Skeletal muscle cell (primary cell): ENCODE measurements at places on chromosomes 3 and 15.

DNA sequence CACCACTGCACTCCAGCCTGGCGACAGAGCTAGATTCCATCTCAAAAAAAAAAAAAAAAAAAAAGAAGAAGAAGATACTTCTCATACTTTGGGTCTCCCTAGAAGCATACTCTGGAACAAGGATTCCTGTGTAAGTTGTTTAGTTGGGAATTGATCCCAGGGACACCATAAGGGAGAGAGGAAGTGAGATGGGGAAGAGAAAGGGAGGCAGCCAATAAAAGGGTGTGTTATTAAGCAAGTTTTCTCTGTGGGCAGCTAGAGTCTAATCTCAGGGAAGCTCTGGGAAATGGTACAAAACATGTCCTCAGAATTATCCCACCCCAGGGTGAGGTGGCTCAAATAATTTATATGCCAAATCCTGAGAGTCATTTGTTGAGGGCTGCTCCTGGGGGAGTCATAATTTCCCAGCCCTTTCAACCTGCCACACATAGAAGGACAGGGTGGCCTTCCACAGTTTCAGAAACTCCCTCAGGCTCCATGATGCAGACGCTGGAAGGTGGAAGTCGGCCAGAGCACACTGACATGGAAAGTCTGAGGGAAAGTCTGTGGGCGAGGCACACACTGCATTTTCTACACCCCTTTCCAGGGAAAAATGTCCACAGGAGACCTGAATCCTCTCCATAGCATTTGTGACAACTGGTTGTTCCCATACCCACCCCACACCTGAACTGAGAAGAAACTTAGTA is 86.4 kb upstream of the SLC4A7 start:
- DNase-seq = no peak

- DNase-seq = peak; percentile 87
Measured at GRCh38 chr3:146125951-146126350, 35.0 kb downstream of the PLOD2 start.

DNA sequence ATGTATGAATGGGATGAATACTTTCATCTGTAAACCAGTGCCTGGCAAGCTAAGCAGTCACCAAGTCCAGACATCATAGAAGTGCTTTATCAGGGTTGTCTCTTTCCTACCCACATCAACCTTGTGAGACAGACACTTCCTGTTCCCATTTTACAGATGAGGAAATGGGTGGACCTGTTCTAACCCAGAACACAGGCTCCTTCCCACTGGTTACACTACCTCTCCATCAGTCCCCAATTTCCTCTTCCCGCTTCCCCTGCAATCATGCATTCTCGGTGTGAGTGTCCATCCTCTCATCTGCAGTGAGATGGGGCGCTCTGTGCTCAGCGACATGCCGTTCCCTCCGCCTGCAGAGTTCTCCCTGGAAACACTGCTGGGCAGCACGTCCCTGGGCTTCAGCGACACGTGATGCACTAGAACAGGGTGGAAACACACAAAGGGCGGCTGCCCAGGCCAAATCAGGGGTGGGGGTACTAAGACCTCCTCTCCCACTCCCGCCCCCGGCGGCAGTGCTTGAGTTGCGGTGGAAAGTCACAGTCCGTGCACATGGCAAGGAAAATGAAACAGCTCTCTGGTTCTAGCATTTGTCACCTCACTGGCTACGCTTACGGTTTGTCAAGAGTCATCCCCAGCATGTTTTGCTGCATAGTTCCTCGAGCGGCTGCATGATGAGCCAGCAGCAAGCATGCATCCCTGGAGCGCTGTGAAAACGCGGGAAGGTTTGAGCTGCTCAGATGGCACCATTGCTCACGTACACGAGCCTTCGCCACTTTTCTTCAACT is 201.1 kb downstream of the ADAMTS17 start:
- DNase-seq = no peak

DNA sequence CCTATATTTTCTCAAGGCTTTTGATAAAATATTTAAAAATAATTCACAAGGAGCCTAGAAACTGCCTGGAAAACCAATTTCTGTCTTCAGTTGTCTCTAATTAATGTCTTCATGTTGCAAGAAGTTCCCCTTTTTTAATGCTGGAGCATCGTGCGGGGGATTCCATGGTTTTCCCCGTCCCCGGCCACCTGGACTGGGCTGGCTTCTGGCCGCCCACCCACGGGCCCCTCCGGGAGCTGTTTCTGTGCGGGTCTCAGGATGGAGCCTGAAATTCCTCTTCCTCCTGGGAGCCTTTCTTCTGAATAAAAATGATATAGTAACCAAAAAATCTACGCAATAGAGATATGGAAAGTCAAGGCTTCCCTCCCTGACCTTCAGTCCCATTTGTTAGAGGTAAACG is 8.1 kb upstream of the LRRK1 start:
- DNase-seq = no peak

DNA sequence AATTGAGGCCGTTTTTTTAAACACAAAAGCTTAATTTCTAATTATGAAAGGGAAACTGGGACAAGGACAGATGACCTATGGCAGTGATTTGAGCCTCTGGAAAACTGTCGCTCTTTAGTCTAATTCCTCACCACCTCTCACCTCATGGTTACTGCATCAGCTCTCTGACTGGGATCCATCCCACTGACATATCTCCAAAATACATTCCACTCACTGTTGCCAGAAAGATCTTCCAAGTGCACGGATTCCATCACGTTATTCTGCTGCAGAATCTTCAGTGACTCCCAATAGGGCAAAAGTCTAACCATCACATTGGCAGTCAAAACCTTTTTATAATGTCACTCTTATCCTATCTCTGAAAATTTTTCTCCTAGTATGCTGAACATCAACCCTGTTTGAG is 132.3 kb upstream of the MB21D2 start:
- no peak for DNase-seq
